GM04504 (cell line): ENCODE measurements at places on chromosomes 3 and 15.

DNA sequence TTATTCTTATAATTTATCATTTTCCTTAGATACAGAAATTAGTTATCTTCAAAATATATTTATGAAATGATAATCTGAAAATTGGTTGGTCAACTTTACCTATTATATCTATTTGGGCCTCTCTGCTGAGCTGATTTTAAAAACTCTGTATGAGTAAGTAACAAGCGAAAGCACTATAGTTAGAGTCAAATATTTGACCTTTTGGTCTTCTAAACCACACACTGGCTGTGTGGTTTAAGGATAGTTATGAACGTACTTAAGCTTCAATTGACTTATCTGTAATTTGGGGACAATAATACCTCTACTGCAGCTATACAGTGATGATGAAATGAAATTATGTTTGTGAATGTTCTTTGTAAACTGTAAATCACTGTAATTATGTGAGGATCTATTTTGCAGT lies 763.9 kb upstream of the GRM7 start:
- no peak for DNase-seq

DNA sequence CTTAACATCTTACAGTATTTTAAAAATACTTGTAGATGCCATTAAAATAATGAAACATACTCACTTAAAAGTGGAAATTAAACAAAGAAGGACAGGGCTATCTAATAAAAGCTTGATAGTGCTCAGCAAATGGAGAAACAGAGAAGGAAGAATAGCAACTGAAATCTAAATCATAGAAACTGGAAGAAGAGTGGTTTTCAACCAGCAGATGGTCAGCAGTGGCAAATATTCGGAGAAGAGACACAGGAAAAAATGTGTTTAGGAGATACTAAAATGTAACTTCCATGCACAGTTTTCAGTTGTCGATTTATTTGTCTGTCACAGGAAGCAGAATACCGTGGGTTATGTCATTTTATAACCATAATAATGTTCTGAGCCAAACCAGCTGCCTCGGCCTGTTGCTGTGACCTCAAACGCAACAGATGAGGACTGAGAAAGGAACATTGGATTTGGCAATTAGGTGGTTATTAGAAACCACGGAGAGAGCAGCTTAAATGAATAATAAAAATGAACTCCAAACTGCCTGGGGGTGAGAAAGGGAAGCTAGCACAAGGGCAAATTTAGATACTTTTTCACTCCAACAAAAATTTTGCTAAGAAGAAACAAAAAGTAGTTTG lies 246.6 kb upstream of the KCNMB2 start:
- DNase-seq, result no peak

GRCh38 chr15:62547584-62547983 lies 382.5 kb upstream of the C2CD4B start:
- DNase-seq, result no peak

GRCh38 chr3:152496286-152496685 lies 227.6 kb downstream of the MBNL1 start:
- no peak for DNase-seq

- no peak for DNase-seq
Observed at GRCh38 chr3:42013691-42014457, 52.0 kb upstream of the ULK4 start.

DNA sequence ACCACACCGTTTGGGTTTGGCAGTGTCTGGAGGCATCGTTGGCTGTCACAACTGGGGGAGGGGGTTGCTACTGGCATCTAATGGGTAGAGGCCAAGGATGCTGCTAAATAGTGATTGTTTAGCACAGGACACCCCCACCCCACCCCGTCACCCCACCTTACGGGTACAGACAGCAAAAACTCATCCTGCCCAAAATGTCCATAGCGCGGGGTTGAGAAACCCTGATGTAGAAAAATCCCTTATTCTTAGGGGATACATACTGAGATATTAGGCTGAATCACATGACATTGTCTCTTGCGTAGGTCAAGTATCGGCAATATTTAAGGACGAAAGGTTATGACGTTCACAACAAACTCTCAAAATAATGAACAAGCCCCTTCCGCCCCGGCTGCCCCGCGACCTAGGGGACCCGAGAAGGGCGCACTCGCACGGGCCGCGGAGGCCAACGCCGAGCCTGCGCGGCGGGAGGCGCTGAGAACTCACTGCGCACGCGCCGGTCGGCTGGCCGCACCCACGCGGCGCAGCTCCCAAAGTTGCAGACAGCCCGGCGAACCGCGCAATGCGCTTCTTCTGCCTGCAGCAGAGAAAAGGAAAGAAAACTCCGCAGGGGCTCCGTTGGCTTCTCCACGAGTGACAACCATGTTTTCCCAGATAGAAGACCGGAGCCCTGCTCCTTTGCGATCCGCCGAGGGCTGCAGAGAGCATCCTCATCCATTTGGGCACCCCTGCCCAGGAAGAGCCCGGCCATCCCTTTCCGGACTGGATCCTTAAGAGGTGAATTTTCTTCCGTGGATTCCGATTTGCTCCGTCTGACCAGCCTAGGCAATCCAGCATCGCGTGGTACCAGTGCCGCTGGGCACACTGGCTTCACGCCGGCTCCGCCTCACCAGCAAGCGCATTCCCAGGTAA lies 136.8 kb upstream of the CCDC54 start:
- peak; percentile 59 for DNase-seq

DNA sequence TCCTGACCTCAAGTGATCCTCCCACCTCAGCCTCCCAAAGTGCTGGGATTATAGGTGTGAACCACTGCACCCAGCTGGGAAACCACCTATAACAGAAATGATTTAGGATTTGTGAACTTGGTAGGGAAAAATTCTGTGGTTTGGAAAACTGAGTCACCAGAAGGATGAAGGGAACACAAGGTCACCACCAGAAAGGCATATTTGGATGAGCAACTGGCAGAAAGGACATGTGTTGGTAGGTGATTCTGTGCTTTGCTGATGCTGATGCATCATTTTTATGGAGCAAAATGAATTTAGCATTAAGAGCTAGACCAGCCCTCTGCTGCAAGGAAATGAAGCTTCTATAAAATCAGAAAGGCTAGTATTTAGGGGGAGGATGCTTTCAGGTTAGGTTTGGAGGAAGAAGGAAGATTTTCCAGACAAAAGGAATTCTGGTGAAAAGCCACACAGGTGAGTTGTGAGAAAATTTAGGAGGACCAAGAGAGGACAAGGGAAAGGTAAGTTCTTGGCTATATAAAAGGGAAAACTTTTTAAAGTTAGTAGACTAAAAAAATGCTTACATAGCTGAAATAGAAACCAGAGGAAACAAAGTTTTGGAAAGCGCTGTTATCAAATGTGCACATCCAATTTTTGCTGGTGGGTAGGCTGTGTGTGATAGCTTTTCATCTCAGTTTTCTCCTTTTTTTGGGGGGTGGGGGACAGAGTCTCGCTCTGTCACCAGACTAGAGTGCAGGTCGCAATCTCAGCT lies 3.6 kb downstream of the PXK start:
- peak; percentile 85 for DNase-seq

DNA sequence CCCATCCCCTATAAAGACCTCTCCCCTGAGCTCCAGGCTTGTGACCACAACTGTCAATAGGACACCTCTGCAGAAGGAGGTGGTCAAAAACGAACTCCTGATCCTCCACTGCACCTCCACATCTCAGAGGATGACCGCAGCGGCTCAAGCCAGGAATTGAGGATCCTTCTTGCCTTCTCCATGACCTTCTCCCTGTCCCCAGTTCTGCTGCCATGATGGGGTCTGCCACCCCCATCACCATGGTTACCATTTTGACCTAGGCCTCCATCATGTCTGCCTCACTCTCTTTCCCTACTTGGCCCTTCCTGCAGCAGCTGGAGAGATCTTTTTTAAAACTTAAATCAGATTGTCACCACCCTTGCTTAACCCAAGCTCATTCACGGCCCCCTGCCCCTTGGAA lies 81.3 kb upstream of the LINGO1 start:
- DNase-seq, result no peak

- DNase-seq, result no peak
Observed at GRCh38 chr15:26662283-26662682, 110.6 kb downstream of the GABRB3 start.

DNA sequence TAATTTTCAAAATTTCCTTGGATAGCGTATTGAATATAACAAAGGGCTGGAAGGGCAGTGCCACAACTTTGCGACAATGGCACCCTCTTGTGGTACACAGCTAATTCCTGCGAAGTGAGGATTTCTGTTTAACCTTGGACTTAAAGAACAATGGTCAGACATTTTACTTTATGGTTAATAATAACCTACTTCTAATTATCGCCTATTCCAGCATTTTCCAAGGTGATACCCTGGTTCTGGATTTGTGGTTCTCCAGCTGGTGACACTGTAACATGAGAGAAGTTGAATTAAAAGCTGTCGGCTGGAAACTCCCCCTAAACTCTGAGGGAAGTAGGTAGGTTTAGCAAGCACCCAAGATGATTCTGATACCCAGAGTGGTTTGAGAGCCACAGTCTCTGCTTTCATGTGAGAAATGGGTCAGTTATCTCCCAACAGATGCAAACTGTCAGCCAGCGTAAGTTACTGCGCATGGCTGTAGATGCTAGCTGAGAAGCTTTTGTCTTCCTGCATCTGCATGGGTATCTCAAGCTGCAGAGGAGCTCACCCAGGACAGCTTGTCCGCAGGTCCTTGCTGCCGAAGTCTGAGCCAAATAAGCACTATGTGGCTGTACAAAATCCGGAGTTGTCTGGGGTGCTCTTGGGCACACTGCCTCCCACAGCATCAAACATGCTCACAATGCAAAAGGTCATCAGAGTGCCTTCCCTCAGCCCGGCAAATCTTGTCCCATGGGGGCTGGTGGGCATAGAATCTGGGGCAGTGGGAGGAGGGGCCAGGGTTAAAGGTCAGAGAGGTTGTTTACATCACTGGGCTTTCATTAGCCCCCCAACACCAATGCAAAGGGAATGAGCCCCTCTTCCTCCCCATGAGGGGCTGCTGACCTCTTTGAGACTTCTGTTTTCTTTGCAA lies 6.6 kb upstream of the CHSY1 start:
- no peak for DNase-seq

DNA sequence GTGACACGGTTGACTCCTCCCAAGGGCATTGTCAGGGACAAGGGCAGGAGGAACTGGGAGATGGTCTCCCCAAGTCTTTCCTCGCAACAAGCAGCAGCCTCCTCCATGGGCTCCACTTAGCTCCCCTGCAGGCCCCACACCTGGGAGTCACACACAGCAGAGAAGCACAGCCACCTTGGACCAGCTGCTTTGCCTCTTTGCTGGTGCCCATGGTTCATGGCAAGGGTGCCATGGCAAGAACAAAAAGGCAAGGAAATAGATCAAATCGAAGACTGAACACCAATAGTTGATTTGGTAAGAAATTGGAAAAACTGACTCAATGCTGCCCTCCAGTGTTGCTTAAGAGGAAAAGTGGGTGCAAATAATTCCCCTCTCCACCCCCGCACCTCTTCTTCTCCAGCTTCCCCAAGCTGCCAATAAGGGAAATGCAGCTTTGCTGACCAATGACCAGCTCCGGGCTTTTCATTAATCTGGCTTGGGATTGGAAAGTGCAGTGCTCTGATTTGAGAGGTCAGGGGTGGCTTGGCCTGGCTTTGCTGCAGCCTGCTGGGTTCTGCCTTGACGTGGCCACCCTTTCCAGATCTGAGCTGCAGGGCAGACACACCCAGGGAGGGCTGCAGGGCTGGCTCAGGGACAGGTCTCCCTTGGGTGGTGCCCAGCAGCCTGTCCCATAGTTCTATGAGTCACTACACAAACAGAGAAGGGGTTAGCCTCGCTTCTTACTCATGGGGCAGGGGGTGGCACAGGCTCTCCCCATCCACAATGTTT lies 162.0 kb downstream of the KLF13 start:
- peak; percentile 72 for DNase-seq

GRCh38 chr3:23809294-23809693 lies 3.5 kb downstream of the UBE2E1 start:
- DNase-seq, result no peak

GRCh38 chr3:181369637-181370036 lies 342.1 kb upstream of the SOX2 start:
- DNase-seq, result no peak

GRCh38 chr3:18247139-18247695 lies 177.9 kb downstream of the SATB1 start:
- no peak for DNase-seq

- DNase-seq, result peak; percentile 77
Observed at GRCh38 chr3:151580591-151580990, 119.7 kb upstream of the IGSF10 start.

DNA sequence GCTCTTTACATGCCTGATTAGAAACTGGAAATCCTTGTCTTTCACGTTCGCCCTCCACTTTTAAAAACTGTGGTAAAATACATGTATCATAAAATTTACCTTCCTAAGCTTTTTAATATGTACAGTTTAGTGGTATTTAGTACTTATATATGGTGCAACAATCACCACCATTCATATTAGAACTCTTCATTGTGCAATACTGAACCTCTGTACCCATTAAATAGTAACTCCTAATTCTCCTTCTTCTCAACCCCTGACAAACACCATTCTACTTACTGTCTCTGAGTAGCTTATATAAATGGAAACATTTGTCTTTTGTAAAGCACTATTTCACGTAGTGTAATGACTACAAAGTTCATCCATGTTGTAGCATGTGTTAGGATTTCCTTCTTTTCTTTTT lies 28.2 kb downstream of the GRM2 start:
- no peak for DNase-seq

DNA sequence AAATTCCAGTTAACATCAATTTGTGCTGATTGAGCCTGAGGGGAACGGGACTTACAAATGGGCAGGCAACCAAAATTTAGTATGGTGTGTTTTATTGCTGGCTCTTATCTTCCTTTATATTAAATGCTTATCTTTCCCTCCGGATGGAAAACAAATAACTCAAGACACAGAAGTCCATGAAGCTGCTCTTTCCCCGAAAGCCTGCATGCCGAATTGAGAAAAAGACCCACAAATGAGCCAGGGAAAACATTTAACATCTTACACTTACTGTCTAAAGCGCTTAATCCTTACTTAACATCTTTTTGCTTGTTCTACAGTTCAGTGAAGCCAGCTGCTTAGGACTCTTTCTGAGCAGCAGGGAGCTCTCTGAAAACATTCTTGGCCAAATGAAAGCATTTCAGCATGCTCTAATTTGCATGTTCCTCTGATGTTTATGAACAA lies 49.5 kb downstream of the HEG1 start:
- DNase-seq, result no peak

- no peak for DNase-seq
Observed at GRCh38 chr15:76184650-76185035, 124.9 kb downstream of the TMEM266 start.

DNA sequence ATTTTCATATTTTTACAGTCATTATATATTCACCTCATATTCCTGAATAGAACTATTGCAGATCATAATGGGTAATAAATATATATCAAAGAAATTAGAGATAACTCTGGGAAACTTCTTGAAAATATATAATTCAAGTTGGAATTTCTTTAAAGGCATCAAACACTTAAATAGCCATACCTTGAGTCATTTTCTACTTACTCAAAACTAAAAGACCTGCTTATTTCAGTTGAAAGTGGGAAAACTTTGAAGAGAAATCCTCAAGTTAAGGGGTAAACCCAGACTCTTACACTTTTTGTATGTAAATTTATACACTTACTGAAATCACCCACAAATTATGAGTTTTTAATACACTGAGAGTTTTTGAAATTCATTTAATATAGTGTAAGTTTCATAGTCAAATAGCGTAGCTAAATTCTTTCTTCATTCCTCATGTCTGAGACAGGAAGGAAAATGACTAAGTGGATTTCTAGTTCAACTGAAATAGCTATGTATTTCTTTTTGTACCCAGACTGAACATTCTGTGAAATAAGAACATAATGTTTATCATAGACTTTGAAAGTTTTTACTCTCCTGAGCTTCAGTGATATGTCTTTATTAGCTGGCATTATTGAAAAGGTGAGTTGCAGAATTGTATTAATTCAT lies 4.6 kb upstream of the ALCAM start:
- no peak for DNase-seq
